GM23338 (cell line): ENCODE measurements at places on chromosomes 4 and X.
A peak's percentile ranks its signal among the peaks of the same experiment; 100 is the strongest.

DNA sequence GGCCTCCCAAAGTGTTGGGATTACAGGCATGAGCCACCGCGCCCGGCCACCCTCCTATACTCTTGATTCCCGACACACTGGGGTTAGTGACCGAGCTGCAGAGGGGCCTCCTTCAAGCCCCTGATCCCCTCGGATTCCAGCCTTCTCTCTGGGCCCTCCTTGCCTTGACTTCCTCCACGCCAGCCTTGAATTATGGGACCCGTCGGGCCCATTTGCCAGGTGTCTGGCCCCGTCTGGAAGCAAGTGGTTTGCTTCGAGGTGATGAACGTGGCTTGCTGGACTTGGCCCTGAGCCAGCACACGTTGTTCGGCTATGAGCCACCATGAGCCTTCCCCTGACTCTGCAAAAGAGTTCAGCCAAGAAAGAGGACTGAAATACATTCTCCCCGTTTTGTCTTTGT, 37.4 kb upstream of the GRPEL1 start:
- DNase-seq: no peak

DNA sequence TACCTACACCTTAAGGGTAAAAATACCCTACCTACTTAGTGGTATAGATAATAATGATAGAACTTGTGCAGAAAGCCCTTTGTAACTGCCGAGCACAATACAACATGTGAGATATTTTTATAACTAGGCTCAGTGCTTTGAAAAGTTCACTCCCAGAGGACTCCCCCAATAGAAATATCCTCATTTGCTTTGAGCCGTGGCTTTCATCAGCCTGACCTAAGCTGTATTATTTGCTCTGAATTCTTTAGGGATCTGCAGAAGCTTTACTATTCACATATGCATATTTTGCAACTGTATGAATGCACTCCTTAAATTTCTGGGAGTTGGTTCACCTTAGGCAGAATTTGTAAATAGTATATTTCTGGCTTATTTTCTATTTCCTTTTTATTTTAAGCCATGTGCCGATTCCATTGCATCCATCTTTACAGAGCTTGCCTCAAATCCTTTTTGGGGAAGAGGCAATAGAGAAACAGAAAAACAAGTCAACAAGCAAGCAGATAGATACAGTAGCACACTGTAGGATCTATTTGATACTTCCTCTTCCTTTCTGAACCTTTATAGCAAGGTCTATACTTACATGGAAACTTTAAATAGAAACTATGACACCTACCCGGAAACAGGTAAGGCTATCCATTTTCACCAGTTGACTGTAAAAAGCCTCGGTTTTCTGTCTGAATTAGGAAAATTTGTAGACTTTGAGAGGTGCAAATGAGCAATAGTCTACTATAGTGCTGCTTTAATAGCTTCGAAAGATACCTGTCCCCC, 242.5 kb upstream of the VCX3A start:
- no peak for DNase-seq

- DNase-seq: no peak
Observed at GRCh38 chr4:78168029-78168428, 110.9 kb downstream of the FRAS1 start.

GRCh38 chr4:141909541-141909940, 273.2 kb downstream of the IL15 start:
- no peak for DNase-seq

GRCh38 chr4:74628852-74629620, 165.3 kb downstream of the BTC start:
- DNase-seq: no peak

DNA sequence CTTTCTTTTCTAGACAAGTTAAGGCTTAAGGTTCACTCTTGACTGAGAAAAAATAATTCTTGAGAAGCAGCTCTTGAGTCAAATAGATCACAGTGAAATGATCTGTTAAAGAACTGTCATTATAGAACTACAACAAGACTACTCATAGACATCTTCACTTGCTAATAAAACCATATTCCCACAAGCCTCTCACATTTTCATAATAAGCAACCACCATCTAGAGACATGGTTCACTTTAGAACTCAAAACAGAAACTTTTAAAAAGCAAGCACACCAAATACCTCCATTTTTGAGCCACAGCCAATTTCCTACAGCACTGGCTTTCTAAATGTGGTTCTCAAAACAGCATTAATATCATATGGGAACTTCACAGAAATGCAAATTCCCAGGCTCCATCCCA, 309.5 kb downstream of the TMA16 start:
- DNase-seq: no peak

DNA sequence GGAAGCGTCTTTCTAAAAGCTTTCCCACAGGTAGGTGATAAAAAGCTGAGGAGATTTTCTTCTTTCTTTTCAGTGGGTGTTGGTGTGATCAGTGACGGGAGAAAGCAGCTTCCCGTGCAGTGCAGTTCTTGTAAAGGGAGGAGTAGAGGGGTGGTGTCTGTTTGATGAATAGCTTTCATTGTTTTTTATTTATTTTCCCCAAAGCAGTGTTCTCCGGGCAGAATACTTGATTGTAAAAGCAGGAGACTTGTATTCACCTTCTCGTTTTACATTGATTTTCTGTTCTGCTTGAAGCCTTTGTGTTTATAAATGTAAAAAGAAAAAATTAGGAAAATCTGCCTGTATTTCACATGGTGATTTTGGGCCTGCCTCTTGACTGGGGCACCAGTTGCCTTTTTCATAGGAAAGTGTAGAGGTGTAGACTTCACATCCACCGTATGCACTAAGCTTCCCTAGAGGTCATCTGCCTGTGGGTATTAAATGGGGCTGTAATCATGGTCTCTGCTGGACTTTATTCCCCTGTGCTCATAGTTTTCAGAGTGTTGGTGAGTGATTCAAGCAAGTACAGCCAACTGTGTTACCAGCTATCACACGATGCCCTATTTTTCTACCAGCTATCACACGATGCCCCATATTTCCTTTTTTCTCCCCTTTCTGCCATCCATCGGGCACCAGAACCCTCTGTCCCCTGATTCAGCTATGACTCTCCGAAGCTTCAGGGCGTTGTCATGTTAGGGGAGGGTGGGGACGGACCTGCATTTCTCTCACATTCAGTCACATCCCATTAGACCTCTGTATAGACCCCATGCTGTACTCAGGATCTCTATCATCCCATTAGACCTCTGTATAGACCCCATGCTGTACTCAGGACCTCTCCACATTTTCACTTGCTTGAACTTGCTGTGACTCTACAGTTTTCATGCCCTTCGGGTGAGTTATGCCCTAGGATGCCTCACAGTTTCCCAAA, 526.5 kb downstream of the TRIML1 start:
- no peak for DNase-seq

GRCh38 chr4:15255537-15255936, 172.3 kb upstream of the C1QTNF7 start:
- DNase-seq: peak; percentile 61

- DNase-seq: no peak
Observed at GRCh38 chr4:46254788-46255187, 130.9 kb upstream of the GABRG1 start.

DNA sequence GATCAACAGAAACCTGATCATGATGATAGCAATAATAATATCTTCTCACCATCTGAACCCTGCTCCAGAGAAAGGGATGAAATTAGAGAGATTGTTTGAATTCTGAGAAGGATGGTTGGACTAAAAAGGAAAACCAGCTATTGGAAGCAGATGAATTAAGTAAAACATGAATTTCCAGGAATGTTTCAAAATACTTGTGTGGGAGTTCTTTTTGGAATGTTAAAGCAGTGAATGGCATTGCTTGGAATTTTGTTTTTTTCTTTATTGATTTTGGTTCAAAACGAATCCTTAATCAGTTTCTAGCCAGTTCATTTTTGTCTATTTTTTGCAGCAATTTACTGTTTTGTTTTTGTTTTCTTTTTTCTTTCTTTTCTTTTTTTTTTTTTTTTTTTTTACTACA, 150.3 kb downstream of the NHS start:
- DNase-seq: no peak

- no peak for DNase-seq
Observed at GRCh38 chrX:96464880-96465558, 219.6 kb upstream of the DIAPH2 start.

DNA sequence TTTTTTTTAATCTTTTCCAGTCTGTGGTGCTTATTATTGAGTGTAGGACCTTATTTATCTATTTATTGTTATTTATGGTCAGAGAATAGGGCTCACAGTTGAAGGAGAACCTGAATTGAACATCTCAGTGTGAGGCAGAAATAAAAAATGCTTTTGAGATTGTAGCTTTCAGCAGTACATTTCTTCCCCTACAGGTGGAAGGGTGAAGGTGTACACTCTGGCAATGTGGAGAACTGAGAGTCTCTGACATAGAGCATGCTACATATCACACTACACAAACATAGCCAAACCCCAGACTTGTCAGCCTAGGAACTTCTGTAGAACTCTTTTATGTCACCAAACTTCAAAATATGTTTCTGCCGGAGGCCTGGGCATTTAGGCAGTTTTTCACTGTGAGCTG, 140.2 kb downstream of the STIM2 start:
- peak; percentile 25 for DNase-seq

GRCh38 chr4:1460967-1461868, 55.0 kb upstream of the NKX1-1 start:
- no peak for DNase-seq
